NCI-H1105 (cell line): ENCODE measurements at places on chromosomes 2 and 18.

- DNase-seq = no peak
Observed at GRCh38 chr2:179793238-179793637, 68.2 kb downstream of the ZNF385B start.

GRCh38 chr2:196208915-196209314, 37.5 kb upstream of the STK17B start:
- DNase-seq = no peak

GRCh38 chr2:209102319-209102718, 321.5 kb upstream of the MAP2 start:
- DNase-seq = no peak

DNA sequence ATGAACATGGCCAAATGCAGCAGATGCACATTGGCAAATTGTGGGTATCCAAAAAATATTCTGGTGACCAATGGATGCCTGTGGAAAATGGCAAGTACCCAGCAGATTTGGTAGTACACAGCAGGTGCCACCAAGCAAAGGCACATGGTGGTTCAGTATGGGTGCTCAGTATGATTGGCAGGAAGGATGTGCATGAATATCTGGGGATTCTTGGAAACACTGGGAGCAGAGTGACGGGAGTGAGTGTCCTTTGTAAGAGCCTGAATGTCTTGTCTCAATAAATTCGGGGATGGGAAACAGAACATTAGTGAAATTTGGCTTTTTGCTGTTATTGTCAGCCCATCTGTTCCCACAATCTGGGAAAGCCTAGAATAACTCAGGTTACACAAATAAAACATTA, 36.8 kb upstream of the ACADL start:
- no peak for DNase-seq

- DNase-seq = no peak
Observed at GRCh38 chr18:28050545-28050944, 126.4 kb downstream of the CDH2 start.

DNA sequence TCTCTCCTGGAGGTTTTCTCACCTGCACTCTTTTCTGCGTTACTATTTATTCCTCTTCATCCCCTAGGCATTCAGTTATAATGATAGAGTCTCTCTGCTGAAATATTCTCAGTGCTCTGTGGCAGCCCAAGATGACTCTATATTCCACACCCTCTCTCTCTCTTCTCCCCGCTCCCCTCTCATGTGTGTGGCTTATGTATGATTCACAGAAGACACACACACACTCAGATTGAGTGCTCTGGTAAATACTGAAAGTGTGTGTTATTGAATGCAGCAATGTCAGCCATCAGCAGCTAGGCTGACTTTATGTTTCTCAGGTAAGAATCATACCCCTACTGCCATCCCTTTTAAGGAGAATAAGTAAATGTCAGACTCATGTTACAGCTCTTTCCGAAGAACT, 201.2 kb downstream of the SLC4A10 start:
- no peak for DNase-seq

GRCh38 chr18:35926884-35927283, 45.6 kb upstream of the RMP24 start:
- DNase-seq = no peak

DNA sequence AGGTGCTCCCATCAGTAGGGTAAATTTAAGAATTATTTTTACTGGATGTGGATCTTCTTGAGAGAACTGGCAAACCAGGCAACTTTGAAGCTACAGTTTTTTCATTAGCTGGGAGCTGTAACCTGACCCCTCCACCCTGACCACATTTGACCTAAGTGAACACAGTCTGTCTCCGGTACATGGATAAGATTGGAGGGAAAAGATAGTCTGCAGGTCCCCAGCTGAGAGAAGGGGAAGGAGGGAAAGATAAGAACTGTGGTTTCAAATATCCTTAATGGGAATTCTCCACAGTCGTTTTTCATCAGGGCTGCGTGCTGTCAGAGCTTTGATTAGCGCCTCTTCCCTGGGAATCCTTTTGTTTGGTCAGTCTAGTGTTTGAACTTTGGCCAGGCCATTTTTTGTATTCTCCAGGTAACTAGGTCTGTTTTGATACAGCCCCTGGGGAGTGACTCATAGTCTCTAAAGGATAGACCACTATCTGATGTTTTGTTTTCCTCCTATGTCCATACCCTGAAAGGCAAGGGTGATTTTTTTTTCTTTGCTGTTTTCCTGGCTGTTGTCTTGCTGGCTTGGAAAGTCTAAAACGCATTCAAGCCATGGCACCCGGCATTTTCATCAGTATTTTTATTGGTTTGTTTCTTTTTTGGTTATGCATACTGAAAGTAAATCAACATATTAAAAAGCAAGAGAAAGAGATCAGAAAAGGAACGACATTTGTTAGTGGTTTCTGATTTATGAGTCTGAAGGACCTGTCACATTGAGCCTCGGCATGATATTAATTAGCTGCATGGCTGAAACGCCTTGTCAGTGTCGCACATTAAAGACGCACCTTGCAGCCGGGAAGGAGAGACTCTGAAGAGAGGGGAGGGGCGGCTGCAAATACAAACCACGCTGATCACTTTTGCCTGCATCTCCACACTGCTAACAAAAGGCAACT, 183.4 kb upstream of the FN1 start:
- peak; percentile 63 for DNase-seq

DNA sequence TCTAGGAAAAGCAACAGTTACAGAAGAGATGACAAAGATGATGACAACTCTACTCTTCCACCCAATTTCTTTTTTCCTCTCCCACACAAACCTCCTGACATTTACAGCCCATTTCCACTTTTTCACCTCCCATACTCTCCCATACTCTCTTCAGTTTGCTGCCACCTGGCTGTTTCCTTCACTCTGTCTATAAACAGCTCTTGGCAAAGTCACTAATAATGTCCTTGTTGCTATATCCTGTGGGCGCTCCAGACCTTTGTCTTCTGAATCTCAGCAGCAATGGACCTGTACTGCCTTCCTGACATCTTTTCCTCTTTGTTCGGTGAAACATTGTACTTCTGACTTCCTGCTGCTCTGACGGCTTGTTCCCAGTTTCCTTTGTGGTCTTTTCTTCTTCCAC, 60.7 kb upstream of the CAVIN2 start:
- no peak for DNase-seq

DNA sequence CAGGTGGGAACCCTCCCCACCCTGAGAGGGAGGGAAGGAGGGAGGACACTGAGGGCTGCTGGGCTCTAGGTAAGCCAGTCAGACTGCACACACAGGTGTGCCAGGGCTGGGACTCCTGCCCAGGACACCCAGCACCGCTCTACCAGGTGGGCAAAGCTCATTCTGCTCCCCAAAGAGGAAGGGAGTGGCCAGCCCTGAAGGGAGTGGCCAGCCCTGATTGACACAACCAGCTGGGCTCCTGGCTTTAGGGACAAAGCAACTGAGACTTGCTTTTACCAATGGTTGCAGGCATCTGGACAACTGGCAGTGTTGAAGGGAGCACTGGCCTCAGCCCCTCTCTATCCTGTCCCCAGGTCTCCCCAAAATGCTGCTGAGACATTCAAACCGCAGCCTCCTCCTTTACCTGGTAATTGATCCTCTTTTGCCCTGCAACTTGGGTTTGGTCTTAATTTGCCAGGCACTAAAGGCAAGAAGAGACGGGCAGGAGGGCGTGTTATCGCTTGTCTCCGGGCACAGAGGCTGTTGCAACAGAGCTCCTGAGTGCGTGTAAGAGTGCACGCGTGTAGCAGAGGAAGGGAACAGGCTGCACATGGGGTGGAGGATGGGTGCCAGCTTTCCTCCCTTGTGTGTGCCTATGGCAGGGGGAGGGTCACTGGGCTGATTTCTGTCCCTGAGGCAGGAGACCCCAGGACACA, 14.5 kb upstream of the FOSL2 start:
- DNase-seq = peak; percentile 53

- no peak for DNase-seq
Observed at GRCh38 chr2:21229302-21229701, 105.5 kb downstream of the TDRD15 start.

DNA sequence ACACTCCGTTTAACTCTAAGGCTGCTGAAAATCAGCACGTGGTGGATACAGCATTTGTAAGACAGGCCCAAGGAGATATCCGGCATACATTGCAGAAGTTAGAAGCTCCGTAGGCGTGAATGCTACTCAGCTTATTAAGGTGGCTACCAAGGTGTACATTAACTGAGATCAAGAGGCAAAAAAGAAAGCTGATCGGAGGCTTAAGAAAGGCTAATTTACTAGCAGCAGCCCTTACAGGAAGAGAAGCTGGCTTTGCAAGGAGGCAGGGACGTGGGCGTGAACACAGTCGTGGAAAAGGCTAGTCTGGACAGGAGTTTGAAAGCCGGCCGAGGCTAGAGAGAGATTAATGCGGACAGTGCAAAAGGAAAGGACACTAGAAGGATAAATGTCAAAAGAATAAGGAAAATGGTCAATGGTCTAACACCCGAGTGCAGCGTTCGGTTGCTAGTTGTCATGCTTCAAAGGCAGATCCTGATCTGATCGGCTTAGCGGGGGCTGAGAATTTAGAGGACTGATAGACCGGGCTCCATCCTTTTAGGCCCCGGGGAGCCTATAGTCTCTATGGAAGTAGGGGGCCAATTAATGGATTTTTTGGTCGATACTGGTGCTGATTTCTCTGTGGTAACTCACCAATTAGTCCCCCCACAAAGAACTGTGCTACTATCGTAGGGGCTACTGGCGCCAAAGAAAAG, 45.6 kb upstream of the SELENOI start:
- no peak for DNase-seq

- DNase-seq = no peak
Observed at GRCh38 chr18:6810191-6810590, 80.7 kb downstream of the ARHGAP28 start.

DNA sequence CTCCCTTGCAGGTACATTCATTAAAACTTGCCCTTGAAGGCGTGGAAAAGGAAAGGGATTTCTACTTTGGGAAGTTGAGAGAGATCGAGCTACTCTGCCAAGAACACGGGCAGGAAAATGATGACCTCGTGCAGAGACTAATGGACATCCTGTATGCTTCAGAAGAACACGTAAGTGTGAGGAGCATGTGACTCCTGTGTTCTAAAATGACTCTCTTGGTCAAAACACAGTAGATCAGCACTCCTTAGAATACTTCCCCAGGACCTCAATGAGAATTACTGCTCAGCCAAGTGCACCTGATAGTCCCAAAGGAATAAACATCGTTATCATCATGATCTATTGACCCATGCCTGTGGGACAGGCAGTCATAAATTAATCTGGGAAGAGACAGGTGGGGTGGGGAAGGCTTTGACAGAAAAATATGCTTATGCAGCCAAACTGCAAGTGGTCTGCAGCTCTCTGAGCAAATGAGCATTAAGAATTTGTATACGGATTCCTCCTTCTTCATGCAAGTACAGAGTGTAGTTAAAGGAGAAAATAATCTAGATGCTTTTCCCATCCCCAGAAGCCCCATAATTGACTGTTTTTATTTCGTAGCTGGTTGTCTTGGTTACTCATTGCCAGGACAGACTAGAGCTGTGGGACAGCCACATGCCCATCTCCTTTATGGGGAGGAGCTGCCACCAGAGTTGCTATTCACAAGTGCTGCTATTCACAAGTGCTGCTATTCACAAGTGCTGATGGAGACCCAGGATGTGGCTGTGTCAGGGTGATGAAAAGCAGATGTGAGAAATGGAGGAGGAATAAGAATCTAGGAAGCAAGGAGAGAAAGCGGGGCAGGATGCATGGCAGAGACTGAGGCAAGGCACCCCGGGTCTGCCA, 91.0 kb downstream of the MAPRE2 start:
- no peak for DNase-seq

- DNase-seq = no peak
Observed at GRCh38 chr2:221451862-221452788, 120.0 kb downstream of the EPHA4 start.

- DNase-seq = no peak
Observed at GRCh38 chr2:40480596-40480995, 28.7 kb upstream of the SLC8A1 start.

DNA sequence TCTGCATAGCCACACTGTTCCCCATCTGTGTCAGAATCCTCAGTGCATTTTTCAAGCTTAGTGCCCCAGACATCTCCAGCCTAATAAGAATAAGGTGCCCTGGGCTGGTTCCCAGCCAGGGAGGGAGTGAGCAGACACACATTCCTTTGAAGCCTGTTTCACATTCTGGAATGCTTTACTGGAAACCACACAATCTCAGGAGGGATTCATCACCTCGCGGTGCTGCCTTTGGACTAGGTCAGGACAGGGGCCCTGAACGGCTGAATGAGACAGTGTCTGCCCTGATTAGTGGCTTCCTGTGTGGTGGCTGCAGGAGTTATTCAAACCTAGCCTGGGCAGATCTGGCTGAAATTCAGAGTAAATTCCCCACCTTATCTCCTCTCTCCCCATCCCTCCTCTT, 108.0 kb upstream of the LDAH start:
- DNase-seq = no peak

DNA sequence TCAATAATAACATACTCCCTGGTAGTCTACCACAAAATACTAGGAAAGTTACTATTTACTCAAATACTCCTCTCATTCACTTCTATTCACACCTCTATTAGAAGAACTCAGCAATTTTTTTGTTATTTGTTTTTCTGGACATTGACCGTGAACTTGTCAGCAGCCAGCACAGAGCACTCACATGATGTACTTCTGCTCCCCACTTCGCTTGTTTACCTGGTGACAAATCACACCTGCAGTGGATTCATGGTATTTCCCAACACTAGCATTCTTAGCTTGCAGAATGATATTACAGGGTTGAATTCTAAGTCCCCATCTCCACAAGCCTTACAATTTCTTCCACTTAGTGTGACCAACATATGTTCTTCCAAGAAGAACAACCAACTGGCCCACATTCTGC, 238.2 kb downstream of the SATB2 start:
- no peak for DNase-seq

DNA sequence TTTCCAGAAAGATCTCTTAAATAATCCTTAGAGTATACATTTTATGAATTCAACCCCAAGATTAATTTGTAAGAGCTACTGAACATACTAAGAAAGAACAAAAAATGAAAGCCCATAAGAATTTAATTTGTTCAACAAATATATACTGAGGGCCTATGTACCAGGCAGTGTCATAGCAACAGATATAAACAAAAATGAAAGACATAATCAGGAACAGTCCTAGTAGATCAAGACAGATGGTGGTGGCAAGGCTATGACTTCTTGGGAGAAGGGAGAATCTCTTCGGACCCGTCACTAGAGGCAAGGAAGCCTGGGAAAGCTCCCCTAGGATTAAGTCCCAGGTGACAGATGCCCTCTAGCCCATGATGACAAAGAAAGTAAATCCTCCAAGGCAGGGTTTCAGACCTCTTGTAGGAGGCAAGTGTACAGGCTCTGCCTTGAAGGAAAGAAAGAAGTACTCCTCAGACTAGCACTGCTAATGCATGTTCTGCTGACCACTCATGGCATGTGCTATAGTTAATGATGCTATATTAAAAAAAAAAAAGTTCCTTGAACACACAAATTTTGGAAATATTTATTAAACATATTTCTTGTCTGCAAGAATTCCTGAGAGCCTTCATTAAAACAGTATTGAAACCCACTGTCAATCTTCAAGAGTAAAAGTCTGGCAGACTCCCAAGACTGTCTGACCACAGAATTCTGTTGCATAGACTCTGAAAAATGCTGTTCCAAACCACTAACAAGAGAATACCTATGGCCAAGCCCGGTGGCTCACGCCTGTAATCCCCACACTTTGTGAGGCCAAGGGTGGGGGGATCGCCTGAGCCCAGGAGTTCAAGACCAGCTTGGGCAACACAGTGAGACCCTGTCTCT, 31.5 kb downstream of the NOL10 start:
- no peak for DNase-seq

GRCh38 chr18:79187532-79188277, 118.5 kb downstream of the ATP9B start:
- DNase-seq = no peak
